ENCODE measurements at places on chromosomes 5 and 9.

DNA sequence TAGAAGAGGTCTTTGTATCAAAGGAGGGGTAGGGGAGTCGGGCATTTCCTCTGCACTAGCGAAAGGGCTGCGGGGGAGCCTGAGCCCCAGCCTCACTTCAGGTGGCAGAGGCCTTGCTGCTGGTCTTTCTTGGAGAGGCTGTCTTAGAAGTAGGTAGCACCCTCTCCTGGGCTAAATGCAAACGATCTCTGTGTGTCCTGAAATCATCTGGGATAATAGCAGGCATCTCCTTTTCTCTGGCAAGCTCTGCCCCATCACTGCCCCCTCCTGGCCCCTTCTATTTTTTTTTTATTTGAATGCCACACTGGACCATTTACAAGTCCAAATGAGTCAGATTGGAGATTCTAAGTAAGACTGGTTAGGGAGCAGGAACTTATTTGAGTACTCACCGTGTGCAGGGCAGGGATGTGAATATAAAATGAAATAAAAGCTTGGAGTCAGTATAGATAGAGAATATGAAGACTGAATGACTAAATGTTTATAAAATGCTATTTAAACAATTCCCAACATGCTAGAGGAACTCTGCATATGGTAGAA, 137.1 kb downstream of the FGF1 start:
- DNase-seq: peak; percentile 38

- no peak for DNase-seq
These were observed 15.4 kb upstream of the KLF9 start for GRCh38 chr9:70429899-70430298.

DNA sequence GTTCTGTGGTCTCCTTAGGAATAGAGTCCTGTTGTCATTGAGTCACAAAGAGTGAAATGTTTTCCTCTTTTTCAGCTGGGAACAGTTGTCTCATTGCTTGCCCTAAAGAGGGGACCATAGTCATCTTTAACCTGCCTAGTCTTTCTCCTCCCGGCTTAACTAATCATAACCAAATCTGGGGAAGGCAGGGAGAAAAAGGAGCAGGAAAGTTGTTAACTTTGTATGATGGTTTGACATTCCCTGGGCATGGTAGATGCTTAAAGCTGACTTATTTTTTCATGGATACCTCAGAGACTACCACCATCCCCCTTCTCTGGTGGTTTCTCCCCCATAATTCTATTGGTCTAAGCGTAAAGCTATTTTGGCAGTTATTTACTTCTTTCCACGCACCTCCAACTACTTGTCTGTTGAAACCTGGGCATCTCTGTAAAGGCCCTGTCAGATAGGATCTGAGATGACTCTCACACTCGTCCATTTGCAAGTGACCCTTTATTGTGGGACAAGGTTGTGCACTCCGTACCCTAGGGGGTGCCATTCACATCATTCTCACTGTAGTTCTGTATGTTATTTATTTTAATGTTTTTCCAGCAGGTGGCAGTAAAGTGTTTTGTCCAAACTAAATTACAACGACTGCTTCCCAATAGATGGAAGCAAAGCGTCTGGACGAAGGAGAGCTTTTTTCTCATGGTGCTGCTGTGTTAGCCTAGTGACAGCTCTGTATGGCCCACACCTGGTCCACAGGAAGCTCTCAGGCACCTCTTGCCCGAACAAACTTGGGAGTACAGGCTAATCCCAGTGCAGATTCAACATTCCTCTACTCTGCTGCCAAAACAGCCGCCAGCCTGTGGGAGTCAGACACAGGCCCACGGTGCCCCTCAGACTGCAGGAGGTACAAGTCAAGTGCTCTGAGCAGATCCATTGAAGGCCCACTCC, 3.0 kb upstream of the FAM13B start:
- peak; percentile 56 for DNase-seq

DNA sequence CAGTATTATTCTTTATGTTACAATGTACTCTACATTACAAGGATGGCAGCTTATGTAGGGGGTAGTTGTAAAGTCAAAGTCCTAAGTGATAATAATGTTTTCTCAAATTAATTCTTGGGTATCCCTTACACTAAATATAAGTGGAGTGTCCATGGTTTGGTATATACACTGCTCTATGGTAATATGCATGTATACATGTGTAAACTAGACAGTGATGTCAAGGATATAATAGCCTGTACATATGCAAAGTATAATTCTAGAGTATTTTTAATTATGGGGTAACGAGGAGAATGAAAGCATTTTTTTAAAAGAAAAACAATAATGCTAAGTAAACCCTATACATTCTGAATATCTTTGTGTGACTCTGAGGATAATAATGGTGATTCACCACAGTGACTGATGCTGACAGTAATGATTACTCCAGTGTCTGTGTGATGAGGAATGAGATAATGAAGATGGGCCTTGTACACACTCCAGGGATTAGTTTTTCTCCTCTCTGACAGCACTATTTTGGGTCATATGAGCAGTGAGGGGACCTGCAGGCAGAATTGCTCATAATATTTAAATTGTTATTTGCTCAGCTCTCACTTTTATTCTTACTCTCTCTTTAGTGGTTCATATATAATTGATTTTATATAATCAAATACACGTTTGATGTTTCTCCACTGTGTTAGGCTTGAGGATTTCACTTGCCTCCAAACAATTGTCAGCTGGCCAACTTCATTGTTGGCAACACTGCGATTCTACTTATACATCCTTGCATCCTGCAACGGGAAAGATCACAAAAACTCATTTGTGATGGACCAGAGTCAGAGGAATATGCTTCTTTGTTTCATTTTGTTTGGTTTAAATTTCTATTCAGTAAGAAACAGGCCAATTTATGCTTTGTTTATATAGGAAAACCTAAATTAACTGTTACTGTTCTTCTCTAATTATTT, 88.2 kb downstream of the NREP start:
- no peak for DNase-seq

GRCh38 chr5:139844472-139845145, 49.0 kb downstream of the PSD2 start:
- DNase-seq: peak; percentile 84

- no peak for DNase-seq
These were observed 28.5 kb downstream of the TSPAN17 start for GRCh38 chr5:176675676-176676360.

DNA sequence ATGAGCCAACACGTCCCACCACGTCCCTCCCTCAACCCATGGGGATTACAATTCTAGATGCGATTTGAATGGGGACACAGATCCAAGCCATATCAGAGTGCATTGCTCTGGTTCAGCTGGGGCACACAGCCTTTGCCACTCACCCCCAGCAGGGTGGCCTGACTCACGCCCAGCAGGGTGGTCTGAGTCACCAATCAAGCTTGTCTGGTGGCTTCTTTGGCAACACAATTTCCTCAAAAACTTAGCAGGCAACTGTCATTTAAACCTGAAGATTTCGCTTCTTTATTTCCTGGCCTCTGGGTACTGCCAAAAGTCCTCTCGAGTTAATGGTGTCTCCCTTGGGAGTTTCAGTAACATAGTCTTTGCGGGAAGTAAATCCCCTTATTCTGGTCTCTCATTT, 16.3 kb upstream of the SEMA5A start:
- DNase-seq: no peak
